ENCODE measurements at places on chromosomes 16 and 17.
A peak's percentile ranks its signal among the peaks of the same experiment; 100 is the strongest.

GRCh38 chr17:77098884-77099545, 41.8 kb upstream of the SEC14L1 start:
- no peak for DNase-seq

DNA sequence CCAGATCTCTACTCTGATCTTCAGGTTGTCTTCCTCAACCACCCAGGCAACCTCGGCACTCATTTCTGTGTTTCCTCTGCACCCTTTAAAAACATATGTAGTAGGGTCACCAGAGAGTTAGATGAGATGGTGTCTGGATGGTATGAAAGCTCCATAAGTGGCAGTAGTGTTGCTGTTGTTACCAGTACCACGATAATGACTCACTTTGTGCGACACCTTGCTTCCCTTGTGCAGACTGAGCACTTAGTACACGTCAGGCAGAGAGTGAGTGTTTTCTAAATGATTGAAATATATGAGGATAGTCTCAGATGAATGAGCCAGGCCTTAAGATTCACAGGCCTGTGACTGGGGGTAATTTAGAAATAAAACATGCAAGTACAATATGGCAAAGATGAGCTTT, 188.7 kb downstream of the MAF start:
- DNase-seq: no peak

GRCh38 chr17:53217311-53217710, 605.4 kb upstream of the KIF2B start:
- DNase-seq: no peak

GRCh38 chr16:25034911-25035310, 19.7 kb upstream of the ARHGAP17 start:
- DNase-seq: no peak

- DNase-seq: no peak
Observed at GRCh38 chr16:25872369-25873070, 180.8 kb downstream of the HS3ST4 start.

DNA sequence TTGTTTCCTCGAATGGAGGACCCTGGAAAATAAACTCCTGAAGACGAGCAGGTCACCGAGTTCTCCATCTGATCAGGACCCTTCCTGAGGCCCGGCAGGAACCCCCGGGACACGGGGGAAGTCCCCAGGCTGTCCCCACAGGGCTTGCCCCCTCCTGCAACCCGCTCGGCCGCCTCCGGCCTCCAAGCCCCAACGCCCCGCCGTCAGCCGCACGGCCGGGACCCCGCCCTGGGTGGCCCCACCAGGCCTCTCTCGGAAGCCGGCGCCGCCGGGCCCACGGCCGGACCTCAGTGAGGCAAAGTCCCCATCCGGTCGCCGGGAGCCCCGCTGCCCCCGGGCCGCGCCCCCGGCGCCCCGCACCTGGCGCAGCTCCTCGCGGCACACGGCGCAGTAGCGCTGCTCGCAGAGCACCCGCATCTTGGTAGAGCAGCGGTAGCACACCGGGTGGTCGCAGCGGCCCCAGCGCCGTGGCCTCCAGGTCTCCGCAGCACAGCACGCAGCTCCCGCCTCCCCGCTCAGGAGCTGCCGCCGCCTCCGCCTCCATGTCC, 383 bp downstream of the ZNF598 start:
- DNase-seq: no peak

- no peak for DNase-seq
Observed at GRCh38 chr17:17682293-17682736, 1.1 kb downstream of the RAI1 start.

DNA sequence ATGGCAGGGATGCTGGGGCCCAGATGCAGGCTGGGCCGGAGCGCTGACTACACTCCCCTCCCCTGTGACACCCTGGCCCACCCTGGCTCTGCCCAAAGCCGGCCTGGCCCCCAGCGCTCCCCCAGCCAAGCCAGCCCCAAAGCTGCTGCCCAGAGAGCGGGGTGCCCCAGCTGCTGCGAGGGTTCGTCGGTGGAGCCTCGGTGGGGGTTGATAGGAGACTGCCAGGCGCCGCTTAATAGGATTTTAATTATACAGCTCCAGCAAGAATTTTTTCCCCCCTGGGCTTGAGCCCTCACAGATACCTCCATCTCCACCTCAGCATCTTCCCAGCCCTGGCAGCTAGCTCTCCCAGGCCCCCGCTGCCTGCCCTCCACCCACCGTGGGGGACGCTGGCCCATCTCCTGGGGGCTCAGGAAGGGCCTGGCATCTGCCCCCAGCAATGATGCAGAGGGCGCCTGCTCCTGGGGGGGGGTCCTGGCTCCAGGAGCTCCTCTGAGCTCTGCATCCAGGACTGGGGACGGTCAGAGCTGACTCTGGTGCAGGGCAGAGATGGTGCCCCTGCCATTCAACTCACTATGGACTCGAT, 36.8 kb upstream of the DLX4 start:
- no peak for DNase-seq

- no peak for DNase-seq
Observed at GRCh38 chr16:1839554-1839953, 12.5 kb downstream of the FAHD1 start.

GRCh38 chr17:77826132-77826873, 132.2 kb upstream of the TNRC6C start:
- DNase-seq: no peak

DNA sequence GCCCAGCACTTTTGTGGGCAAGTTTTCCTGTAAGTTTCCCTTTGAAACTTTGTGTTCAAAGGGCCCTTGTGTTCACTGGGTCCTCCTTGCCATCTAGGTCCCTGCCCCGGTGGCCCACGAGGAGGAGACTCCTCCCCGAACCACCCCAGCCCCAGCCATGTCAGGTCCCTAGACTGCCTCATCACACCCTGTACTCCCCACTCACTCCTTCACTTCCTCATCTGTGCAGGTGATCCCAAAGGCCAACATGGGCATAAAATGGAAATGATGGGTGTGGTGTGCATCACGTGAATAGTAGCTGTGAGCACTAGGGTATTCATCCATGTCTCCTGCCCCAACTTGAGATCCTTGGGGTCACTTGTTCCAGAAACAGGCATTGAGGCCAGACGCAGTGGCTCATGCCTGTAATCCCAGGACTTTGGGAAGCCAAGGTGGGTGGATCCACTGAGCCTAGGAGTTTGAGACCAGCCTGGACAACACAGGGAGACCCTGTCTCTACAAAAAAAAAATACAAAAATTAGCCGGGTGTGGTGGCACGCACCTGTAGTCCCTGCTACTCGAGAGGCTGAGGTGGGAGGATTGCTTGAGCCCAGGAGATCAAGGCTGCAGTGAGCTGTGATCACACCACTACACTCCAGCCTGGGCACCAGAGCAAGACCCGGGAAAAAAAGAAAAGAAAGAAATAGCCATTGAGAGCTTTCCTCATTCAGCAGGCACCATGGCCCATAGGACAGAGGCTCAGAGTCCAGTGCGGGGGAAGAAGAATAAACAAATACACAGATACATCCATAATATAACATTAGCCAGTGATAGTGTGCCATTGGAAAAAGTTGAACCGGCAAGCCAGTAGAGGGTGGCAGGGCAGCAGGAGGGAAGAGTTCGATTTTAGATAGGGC, 74.5 kb downstream of the KATNIP start:
- no peak for DNase-seq

DNA sequence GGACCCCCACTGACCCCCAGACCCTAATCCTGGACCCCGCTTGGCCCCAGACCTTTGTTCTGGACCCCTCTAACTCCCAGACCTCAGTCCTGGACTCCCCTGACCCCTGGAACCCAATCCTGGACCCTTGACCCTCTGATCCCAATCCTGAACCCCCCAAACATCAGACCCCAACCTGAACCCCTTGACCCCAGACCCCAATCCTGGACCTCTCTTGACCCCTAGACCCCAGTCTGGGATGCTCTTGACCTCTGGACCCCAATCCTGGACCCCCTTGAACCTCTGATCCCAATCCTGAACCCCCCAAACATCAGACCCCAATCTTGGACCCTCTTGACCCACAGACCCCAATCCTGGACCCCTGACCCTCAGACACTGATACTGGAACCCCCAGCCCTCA, 13.5 kb upstream of the P2RX1 start:
- DNase-seq: no peak

- no peak for DNase-seq
Observed at GRCh38 chr16:1859650-1860049, 12.3 kb downstream of the MEIOB start.

DNA sequence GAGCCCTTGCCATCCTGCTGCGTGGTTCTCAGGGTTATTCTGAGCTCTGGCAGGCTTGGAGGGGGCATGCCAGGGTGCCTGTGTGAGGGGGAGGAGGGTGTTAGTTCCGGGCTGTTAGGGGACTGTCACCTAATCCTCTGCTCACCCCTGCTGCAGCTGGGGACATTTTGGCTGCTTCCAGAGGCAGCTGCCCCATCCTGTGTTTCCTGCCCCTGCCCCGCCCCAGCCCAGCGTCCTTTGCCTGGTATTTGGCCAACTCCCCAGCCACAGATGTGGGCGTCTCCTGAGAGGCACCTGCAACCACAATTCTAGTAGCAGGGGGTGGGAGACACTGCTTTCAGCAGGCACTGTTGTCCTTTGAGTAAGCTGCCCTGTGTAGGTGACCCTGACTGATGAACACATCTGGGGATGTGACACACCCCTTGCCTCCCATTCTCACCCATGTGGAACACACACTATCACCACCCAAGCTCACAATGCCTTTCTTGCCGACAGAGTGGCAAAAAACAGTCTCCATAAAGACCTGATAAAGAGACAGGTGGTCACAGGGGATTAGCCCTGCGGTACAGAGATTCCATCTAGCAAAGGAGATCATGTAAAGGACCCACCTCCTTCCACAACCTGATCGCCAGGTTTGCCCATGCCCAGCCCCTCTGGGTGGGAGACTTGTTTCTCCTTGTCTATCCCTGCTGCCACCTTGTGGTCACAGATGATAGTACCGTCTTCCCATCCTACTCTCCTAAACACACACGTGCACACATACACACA, at the start of gene CHRNE:
Gene CHRNE (minus strand): TSS at position 48 of the 768 bp plus-strand sequence. CDS start 35 bp downstream, at position 13.
- peak; percentile 52 for DNase-seq

DNA sequence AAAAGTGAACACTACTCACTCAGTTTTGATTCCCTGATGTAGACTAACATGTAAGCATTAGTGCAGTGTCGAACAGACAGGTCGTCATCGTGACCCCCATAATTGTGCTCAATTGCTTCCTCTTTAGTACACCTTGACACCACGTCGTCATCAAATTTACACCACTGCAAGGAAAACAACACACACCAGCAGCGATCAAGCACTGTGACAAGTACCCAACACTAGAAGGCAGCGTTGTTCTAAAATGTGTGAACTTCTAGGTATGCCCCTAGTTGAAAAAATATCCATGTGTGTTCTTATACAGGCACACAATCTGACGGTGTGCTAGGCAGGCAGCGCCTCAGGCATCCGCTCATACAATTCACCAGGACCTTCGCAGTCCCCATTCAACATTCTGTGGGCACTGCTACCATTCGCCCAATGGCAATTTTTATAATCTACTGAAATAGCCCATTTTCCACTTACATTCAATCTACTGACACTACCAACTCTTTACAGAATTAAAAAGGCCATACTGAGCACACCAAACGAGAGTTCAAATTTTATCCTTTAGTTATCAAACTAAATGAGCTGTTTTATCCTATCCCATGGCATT, 23.1 kb downstream of the LITAFD start:
- no peak for DNase-seq

DNA sequence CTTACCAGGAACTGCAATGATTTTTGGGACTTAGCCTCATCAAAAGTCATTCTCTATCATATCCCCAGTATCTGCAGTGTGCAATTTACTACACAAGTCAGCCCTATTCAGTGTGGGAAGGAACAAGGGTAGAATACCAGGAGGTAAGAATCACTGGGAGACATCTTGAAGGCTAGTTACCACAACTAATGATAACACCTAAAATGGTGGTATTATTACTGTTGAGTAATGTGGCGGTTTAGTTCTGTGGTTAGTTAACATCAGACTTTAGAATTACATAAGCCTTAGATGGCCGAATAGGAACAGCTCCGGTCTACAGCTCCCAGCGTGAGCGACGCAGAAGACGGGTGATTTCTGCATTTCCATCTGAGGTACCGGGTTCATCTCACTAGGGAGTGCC, 567.9 kb upstream of the CDH11 start:
- DNase-seq: no peak

GRCh38 chr17:58577696-58578095, 63.3 kb upstream of the MTMR4 start:
- DNase-seq: peak; percentile 4

GRCh38 chr17:65055280-65055707, 1.2 kb downstream of the GNA13 start:
- DNase-seq: no peak

DNA sequence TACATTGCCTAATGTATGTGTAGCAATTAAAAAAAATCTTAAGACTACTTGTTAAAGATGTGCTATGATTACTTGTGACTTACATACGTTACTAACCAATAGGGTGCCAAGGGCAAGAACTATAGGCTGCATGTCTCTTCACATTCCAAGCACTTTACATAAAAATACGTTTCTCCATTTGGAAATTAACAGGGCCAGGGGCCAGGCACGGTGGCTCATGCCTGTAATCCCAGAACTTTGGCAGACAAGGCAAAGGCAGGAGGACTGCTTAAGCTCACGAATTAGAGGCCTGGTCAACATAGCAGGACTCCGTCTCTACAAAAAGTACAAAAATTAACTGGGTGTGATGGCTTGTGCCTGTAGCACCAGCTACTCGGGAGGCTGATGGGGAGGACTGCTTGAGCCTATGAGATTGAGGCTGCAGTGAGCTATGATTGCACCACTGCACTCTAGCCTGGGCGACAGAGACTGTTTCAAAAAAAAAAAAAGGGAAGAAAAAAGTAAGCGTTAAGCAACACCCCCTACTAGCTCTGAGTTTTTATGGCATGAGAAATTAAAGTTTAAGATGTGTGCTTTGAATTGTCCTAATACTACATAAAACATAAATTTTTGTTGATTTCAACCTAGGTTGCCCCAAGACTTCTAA, 12.3 kb downstream of the PSMD12 start:
- no peak for DNase-seq

GRCh38 chr16:27223701-27224100, 20.4 kb downstream of the KDM8 start:
- no peak for DNase-seq

GRCh38 chr17:69573396-69573795, 158.9 kb downstream of the MAP2K6 start:
- DNase-seq: no peak

DNA sequence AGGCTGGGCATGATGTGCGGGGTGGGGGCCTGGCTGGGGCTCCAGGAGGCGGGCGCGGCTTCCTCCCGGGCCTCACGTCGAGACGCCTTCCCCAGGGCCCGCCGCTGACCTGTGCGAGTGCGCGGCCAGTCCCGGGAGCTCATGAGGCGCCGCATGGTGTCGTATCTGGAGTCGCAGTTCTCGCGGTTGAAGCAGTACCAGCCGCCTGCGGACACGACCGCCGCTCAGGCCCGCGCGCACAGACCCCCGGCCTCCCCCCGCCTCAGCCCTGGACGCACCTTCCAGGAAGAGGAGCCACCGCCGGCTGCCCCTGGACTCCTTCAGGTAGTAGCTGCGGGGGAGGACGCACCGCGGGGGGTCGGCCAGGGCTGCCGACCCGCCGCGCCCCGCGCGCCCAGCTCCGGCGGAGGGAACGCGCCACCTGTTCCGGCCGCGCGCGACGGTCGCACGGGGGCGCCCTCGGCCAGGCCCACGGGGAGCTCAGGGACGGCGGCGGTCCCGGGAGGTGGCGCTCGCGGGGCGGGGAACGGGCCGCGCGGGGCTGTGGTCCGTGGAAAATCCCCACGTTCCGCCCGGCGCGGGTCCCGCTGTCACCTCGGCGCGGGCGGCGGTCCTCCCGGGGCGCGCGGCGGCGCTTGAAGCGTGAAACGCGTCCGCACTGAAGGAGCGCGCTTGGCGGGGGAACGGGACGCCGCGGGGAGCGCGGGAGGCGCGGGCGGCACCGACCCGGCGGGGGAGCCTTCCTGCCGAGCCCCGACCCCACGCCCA, 1.4 kb downstream of the NOTUM start:
- peak; percentile 70 for DNase-seq
